Posterior vena cava (tissue), 2 donors: ENCODE measurements at places on chromosomes 6 and 20. TPM values are rescaled to one million over a fixed set of nuclear protein-coding genes. Genes with fewer than 3 reads are reported as not detected.

GRCh38 chr6:118627724-118628123 lies 23.7 kb downstream of the CEP85L start:
- DNase-seq = no peak

GRCh38 chr20:36969051-36969450 lies 17.5 kb upstream of the SAMHD1 start:
- no peak for DNase-seq

DNA sequence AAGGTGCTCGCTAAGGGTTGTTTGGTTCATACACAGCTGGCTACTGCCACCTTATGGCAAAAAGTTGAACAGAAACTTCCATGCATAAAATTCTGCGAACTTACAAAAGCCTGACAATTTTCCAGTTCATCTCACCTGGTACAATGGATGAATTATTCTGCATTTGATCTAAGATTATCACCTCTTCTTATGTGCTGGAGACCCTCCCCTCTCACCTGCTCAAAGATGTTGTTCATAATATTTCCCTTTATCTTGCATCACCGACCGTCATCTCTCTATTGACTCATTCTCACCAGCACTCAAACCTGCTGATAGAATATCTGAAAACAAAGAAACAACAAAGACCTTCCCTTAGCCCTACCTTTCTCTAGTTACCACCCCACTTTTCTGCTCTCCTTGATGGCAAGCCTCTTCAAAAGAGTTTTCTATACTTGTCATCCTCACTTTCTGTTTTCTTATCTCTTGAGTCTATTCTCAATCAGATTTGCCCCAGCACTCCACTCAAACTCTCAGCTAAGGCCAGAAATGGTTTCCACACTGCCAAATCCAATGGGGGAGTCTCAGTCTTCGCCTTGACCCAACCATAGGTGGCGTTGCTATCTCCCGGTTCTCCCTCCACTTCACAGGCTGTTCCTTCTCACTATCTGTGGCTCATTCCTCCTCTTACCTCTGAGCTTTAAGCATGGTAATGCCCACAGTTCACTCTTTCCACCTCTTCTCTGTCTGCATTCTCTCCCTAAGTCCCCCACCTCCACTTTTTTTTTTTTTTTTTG lies 25.8 kb downstream of the SNRNP48 start:
- no peak for DNase-seq

DNA sequence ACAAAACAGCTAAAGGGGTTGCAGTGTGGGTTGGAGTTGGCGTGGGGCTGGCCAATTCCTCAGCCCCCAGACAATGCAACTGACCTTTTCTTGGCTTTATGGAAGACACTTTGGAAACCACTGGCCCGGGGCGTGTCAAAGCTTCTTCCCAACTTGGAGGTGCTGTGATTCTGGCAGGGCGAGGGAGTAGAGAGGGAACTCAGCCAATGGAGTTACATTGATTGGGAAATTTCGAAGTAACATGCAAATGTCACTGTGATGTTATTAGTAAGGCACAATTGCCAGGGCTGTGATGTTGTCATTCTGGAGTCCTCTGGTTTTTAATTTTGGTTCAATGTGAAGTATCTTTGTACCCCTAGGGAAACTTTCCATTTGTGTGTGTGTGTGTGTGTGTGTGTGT lies 41.5 kb upstream of the EPB41L1 start:
- no peak for DNase-seq

GRCh38 chr6:74000666-74001490 lies 304.9 kb downstream of the CD109 start:
- DNase-seq = no peak

DNA sequence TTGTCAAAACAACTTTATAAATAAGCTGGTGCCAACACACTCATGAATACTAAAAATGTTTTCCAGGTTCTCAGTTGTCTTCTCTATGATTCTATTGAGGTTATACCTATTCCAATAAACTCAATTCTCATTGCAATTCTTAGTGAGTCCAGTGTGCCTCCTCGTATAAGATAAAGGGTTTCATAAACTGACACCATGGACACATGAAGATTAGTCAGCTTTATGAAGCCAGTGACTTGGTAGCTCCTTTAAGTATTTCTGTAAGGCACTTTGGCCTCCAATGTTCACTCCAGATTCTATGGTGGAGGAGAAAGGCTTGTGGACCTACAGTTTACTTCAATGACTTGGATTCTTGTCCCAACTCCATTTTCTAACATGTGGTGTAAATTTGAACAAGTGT lies 521.3 kb upstream of the JARID2 start:
- DNase-seq = no peak

DNA sequence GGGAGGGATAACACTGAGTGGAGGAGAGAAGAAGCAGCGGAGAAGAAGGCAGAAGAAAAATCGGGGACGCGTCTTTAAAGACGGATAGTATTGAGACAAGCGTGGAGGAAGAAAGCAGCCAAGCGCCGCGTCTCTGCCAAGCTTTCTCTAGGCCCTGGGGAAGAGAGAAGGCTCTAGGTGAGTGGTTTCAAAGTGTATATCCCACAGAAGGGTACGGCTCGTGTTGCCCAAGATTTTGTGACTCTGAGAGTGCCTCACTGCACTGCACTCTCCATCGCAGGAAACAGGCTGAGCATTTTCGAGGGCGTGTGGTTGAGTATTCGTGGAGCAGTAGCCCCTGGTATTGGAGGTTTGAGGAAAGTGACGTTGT lies 185.4 kb downstream of the TRIM27 start:
- DNase-seq = no peak

DNA sequence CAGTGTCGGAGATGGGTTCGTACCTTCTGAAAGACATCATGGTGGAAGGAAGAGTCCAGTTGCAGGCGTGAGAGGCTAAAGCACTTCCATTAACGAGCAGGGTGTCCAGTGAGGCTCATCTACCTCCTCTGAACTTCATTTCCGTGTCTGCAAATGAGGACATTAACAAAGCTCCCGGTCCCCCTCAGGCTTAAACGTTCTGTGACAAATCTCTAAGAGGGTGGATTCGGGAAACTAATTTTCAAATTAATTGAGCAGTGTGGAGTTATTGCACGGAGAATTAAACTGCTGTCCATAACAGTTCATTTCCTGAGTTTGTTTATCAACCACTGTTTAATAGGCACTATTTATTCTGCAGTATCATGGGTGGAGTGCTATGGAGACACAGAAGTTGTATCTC lies 68.2 kb downstream of the TRMT6 start:
- DNase-seq = no peak

GRCh38 chr6:83702749-83703148 lies 6.2 kb downstream of the SNAP91 start:
- DNase-seq = no peak

GRCh38 chr6:16851758-16852157 lies 90.5 kb upstream of the ATXN1 start:
- DNase-seq = no peak

GRCh38 chr6:143754204-143754603 lies 76.4 kb downstream of the PHACTR2 start:
- DNase-seq = no peak

DNA sequence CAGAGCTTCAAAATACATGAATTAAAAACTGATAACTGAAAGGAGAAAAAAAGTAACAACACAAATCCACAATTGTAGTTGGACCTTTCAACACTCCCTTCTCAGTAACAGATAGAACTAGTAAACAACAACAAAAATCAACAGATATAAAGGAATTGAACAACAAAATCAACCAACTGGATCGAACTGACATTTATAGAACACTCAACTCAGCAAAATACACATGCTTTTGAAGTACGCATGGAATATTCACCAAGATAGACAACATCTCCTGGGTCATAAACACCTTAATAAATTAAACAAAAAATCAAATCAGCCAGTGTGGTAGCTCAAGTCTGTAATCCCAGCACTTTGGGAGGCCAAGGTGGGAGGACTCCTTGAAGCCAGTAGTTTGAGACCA lies 63.3 kb downstream of the ILRUN start:
- no peak for DNase-seq

GRCh38 chr6:83199173-83199862 lies 6.2 kb downstream of the RWDD2A start:
- DNase-seq = no peak

DNA sequence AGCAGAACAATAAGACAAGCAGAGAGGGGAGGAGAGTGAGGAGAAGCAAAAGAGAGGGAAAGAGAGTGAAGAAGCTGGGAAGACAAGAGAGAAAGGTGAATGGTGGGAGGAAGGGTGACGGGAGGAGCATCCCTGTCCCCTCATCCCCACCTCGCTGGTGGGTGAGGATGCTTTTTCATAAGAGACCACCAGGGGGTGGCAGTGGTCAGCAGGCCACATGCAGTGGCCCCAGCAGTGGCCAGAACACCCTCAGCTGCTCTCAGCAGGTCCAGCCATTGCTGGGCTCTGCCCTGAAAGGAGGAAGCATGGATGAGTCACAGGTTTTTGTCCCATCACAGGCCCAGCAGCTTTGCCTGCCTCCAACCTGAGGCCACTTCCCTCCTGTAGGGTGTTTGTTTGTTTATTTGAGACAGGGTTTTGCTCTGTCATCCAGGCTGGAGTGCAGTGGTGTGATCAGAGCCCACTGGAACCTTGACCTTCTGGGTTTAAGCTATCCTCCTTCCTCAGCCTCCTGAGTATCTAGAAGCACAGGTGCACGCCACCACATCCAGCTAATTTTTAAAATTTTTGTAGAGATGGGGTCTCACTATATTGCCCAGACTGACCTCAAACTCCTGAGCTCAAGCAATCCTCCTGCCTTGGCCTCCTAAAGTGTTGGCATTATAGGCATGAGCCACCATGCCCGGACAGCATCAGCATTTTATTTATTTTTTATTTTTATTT lies 24.0 kb downstream of the FGD2 start:
- peak; percentile 94 for DNase-seq

DNA sequence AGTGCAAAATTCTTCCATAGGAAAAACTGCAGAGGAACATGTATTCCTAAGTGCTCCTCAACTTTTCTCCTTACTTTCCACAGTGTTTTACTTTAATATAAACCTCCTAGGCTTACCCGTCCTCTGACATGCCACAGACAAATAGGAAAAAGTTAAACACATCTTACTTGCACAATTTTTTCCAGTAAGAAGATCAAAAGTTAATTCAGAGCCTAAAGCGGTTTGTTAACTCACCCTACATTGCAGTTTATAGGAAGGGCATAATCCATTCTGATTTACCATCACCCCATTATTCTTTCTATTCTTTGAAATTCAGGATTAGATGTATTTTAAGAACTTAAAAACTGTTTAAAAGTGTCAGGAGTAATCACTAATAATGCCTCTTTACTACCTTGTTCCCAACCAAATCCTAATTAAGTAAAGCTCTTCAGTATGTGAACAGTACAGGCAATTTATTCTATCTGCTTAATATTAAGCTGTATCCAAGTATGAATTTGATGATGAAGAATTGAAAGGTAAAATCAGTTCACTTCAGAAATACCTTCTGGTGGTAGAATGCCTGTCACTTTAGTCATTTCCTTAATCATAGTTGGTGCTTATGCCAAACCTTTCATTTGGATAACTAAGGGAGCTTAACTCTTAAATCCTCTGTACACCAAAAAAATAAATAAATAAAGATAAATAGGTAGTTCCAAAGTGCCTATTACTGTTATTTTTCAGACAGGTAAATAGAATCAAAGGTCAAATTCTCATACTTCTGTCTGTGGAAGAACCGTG lies 292.0 kb downstream of the ALDH8A1 start:
- DNase-seq = no peak

DNA sequence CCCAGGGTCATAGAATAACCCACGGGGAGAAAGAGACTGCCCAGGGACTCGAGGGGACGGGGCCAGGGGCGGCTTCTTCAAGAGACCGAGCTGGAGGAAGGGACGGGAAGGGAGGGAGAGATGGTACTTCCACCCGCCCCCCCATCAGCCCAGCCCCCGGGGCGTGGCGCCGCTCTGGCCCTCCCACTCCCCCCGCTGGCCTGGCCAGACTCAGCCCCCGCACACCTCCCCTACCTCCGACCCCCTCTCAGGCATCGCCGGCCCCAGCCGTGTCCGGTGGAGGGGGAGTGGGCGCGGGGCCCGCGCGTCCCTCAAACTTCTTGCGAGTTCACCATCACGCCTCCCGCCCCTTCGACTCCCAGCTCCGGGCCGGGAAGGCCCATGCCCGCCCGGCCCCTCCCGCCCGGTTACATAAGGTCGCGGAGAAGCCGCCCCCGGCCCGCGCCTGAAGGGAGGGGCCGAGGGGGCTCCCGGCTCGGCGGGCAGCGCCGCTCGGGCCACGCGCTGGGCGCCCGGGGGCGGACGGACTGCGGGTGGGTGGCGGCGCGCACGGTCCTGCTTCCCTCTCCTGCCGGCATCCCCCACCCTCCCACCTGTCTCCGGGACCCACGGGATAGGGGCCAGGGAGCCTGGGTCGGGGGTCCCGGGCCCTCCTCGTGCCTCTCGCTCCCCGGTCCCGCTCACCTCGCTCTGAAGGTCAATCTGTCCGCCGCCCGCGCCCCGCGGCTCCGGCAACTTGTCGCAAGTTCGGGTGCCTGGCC lies 562 bp downstream of the TFEB start:
- peak; percentile 94 for DNase-seq

- DNase-seq = peak; percentile 57
These were observed 368.9 kb upstream of the JARID2 start for GRCh38 chr6:14876778-14877613.

- DNase-seq = peak; percentile 49
These were observed 29.0 kb downstream of the NFATC2 start for GRCh38 chr20:51513545-51513944.

GRCh38 chr20:36153736-36154699 lies 522 bp upstream of the EPB41L1 start:
- DNase-seq = peak; percentile 90

- no peak for DNase-seq
These were observed 260.8 kb downstream of the FARS2 start for GRCh38 chr6:5522147-5522546.

DNA sequence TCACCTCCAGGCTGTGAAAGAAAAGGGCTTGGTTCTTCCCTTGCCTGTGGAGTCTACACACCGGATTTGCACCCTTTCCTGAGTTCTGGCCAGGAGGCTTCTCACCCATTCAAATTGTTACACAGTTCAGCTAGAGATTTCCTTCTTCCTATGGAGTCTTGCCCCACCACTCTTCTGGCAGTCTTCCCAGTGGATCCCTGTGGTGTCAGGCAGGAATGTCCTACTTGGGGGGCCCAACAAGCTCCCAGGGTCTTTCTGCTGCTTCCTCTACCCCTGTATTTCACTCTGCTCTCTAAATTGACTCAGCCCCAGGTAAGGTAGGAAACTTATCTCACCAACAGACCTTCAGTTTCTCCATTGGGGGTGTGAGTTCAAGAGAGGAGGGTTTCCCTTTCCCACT lies 14.0 kb upstream of the CST9L start:
- no peak for DNase-seq

GRCh38 chr20:37903317-37904007 lies 535 bp downstream of the VSTM2L start:
- no peak for DNase-seq

TREML2 gene
- 0.19 TPM for total RNA-seq

SNAI1 gene
- total RNA-seq = 8.6 TPM

DLK2 gene
- 0.42 TPM for total RNA-seq

DSTN gene
- 1,338 TPM for total RNA-seq

SLC2A10 gene
- total RNA-seq = 19.2 TPM

PRSS16 gene
- total RNA-seq = 0.28 TPM

TMEM244 gene
- not detected for total RNA-seq

ERMARD gene
- 19.6 TPM for total RNA-seq

BPIFA1 gene
- total RNA-seq = not detected

THBS2 gene
- total RNA-seq = 373 TPM

KIF13A gene
- total RNA-seq = 74.6 TPM

SAMD5 gene
- total RNA-seq = 1.2 TPM
